HepG2 (cell line): ENCODE measurements at places on chromosomes 6 and 20. TPM values are rescaled to one million over a fixed set of nuclear protein-coding genes. Genes with fewer than 3 reads are reported as not detected.

SPINT3 gene
- not detected in 2 replicates for total RNA-seq

TNFAIP3 gene
- total RNA-seq = 24.7 and 28.2 TPM in 2 replicates

SLC22A23 gene
- total RNA-seq = 14.4 and 17.5 TPM in 2 replicates

KIFC1 gene
- 45.5 and 47.6 TPM in 2 replicates for total RNA-seq

DNA sequence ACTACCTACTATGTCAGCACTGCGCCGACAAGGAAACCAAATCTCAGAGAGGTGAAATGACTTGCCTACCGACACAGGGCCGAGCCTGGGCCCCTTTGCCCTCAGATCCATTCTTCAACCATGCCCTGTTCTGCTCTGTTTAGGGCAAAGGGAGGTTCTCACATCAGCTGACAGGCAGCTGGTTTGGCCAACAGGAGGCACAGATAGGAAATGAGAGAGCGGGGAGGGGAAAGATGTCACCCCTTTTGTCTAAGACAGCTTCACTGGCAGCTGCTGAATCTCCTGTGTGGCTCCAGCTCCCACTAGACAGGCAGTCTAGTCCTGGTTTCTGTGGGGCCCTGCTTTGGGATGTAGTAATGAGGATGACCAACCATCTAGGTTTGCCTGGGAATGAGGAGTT is 158.7 kb downstream of the TMEM200A start:
- DNase-seq = no peak

DNA sequence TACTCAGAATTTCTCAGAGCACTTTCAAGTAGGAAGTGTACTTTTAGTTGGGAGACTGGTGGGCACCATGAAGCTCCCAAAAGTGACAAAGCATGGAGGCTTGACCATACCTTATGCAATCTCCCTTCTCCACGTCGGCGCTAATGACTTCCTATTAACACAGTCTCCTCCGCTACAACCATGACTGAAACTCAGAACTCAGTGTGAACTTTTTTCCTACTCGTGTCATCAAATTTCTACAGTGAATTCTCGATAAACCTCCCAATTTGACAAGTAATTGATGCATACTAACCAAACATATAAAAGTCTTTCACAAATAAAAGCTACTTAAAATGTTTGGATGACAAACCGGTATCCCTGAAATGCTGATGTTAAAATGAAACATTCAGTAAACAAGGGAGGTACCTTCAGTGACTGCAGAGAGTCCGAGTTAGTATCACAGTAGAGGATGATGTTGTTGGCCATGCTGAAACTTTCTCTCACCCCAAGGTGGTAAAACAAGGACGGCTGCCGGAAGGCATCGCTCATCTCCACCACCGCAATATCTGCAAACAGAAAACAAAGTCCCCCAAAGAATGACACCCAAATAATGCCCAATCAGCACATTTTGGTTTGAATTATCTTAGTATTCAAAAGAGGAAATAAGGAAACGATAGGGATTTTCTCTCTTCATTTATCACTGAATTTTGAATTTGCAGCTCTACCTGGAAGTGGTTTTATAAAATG is 72.1 kb downstream of the MAP3K5 start:
- DNase-seq = no peak

GRCh38 chr20:38267296-38267695 is 6.8 kb upstream of the KIAA1755 start:
- DNase-seq = no peak

DNA sequence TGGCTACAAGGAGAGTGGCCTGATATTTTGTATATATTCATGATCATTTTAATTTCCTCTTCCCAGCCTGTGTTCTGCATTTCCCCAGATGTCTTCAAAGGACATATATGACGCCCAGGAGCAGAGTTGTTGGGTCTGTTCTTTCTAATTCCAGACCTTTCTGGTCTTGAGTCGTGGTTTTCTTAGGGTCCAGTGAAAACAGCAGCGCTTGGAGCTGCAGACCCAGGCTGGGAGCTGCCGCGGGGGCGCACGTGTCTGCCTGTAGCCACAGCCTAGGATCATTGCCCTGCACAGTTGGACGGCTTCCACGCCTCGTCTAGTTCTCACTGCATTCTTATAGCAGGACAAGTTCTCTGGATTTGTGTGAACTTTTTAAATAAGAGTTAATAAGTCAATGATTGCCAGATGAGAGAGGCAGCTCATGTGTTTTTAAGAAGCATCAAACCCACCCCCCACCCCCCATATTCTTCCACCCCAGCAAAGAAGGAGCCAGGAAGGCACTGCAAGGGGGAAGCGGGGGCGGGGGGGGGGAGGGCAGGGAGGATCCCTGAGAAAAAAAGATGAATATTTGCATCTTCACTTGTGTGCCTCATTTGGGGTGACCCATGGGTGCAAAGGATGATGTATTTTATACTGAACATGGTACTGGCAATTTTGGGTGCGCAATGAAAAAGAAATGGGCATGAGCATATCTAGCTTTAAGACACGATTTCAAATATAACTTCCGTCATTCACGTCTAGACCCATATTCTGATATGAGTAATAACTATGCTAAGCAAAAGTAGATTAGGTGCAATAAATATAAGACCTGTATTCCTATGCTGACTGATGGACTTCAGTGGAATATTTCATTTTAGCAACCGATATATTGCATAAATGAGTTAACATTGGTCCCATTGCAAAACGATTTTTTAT is 160.0 kb downstream of the TBXT start:
- DNase-seq = no peak
